ENCODE measurements at places on chromosomes 13 and 19.

- DNase-seq, result no peak
Observed at GRCh38 chr19:41917676-41918075, 10.6 kb downstream of the ERFL start.

DNA sequence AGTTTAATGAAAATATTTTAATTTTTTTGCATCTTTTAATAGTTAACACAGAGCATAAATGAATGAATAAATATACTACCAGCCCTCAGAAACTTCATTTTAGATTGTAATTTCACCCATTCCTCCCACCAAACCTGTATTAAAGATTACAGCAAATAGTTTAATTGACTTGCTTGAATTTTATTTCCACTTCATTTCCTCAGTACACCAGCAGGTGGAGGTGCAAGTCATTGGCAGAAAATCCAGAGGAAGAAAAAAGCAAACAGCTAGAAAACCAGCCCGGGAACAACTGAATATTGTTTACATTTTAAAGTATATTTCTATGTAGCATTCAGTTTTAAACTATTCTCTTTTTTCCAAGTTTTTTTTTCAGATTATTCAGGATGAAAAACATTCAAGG is 177.8 kb downstream of the OLFM4 start:
- no peak for DNase-seq

GRCh38 chr13:51834581-51835171 is 10.3 kb downstream of the TMEM272 start:
- DNase-seq, result no peak

GRCh38 chr19:58466089-58466759 is 656 bp upstream of the ZNF324 start:
- no peak for DNase-seq

DNA sequence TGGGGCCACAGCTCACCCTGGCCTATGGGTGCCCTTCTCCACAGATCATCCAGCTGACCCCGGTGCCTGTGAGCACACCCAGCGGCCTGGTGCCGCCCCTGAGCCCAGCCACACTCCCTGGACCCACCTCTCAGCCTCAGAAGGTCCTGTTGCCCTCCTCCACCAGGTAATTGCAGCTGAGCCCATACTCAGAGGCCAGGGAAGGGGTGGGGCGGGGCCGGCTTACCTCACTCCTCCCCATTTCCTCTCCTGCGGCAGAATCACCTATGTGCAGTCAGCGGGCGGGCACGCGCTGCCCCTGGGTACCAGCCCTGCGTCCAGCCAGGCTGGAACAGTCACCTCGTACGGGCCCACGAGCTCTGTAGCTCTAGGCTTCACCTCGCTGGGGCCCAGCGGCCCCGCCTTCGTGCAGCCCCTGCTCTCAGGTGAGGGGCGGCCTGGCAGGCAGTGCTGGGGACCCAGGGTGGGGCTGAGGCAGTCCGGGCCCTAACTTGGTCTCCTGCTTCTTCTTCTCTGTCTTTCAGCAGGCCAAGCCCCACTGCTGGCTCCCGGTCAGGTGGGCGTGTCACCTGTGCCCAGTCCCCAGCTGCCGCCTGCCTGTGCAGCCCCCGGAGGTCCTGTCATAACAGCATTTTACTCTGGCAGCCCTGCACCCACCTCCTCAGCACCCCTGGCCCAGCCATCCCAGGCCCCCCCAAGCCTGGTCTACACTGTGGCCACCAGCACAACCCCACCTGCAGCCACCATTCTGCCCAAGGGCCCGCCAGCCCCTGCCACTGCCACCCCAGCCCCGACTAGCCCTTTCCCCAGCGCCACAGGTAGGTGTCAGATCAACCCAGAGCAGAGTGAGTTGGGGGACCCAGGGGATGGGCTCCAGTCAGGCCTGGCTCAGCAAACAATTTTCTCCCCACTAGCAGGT is 9.6 kb upstream of the PRR19 start:
- no peak for DNase-seq

DNA sequence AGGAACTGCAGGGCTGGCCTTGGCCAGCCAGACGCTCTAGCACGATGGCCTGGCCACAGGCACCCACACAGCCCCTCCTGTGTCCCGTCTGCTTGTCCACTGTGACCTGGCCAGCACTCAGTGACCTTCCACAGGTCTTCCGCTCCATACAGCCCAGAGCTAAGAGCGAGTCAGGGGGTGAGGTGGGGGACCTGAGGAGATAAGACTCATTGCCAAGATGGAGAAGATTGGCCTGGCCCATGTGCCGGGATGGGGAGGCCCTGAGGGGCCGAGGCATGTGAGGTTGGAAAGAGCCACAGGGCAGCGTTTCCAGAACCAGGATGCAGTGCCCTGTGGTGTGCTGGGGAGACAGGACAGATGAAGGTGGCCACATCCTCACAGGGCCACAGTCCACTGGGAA is 10.2 kb upstream of the SLC7A9 start:
- no peak for DNase-seq

DNA sequence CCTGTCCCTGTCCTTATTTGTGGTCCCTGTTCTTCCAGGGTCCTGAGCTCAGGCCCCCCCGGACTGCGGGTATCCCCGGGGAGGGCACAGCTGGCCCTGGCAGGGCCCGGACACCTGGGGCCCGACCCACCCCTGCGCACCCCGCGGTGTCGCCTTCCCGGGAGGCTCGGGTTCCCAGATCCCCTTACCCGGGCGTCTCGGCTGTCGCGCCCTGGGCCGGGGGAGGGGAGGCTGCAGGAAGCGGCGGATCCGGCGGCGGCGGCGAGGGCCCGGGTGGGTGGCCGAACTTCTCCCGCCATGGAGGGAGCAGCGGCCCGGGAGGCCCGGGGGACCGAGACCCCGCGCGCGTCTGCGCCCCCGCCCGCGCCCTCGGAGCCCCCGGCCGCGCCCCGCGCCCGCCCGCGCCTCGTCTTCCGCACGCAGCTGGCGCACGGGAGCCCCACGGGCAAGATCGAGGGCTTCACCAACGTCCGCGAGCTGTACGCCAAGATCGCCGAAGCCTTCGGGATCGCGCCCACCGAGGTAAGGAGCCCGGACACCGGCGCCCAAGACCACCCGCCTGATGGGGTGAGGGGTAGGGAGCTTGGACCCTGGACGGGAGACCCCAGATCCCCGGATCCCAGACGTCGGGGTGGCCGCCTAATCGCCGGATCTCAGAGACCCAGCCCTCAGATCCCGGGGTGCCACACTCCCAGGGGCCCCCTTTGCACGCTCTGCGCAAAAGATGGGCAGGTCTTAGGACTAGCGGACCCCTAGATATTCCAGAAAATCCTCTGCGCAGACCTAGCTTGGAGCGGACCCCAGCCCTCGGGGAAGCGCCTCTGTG is at the start of gene GIPC3:
GIPC3 (plus strand) TSS at position 178 of the 826 bp plus-strand sequence; CDS start at position 298, 120 bp downstream.
- no peak for DNase-seq

GRCh38 chr19:6058518-6059201 is 51.6 kb downstream of the RFX2 start:
- DNase-seq, result no peak

DNA sequence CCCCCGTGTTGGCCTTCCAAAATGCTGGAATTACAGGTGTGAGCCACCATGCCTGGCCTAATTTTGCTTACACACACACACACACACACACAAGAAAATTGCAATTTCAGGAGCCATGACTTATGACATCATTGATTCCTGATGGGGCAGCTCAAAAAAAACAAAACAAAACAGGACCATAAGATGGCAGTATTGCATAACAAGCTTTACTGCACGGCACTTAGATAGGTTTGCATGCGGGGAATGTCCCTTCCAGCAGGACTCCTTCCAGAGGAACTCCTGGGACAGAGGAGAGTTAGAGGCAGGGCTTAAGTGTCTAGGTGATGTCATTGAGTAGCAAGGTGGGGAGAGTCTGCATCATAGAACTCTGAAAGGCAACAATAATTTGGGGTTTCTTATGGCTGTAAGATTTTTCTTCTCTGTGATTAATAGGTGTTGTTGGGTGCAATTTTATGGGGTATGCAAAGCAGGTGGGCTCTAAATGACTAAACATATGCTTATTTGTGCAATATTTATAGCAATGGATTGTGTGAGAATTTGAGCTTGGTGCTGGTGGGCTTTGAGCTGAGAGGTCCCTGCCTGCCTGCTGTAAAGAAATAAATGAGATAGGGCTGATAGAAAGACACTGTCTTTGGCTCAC is 9.0 kb upstream of the ACSBG2 start:
- DNase-seq, result no peak

DNA sequence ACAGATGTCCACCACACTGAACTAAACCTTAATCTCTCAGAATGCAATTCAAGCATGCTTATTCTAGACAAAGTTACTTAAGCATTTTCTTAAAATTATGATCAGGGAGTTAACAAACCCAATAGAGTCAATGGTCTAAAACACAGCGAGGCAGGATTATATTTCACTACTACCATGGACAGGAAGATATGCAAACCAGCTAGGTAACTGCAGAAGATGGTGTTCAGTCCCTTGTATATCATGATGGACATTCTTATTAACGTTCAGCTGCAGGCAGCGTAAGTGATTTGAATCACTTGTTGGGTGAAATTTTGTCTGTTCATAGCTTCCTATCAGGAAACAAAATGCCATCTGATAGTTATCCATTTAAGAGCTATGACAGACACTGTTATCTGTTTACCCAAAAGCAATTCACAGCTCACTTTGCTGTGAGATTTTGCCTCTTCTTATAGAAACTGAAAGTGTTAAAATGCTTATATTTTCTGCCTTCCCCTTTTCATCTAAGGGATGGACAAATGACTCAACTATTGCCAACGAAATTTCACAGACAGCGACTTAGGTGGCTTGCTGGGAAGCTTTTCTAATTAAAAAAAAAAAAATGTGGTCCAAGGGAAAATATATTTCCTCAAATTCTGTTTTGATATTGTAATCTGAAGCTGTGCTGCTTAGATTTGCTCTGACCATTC is 591.9 kb downstream of the DACH1 start:
- no peak for DNase-seq

GRCh38 chr13:34114581-34114980 is 296.6 kb downstream of the RFC3 start:
- DNase-seq, result no peak

DNA sequence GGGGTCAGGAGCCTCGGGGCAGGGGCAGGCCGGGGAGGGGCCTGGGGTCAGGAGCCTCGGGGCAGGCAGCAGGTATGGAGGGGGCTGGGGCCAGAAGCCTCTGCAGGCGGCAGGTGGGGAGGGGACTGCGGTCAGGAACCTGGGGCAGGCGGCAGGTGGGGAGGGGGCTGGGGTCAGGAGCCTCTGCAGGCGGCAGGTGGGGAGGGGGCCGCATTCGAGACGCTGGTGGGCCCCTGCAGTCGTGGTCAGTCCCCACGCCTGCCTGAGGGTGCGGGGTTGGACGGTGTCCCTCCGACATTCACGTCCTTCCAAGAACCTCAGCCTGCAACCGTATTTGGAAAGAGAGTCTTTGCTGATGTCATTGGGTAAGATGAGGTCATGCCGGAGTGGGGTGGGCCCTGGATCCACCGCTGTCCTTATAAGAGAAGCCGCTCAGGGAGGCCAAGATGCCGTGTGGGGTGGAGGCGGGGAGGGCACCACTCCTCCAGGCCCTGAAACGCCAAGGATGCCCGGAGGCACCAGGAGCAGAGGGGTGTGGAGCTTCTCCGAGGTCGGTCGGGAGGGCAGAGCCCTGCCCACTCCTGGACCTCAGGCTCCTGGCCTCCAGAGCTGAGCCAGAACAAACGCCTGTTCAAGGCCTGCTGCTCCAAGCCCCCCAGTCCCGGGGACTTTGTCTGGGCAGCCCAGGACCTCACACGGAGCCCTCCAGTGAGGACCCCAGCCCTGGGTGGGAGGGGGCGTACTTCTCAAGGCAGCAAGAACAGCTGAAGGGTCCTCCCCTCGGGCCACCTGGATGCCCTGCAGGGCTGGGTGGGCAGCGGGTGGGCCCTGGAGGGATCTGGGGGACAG is 30.1 kb downstream of the PIP5K1C start:
- DNase-seq, result no peak

GRCh38 chr19:6092329-6093286 is 17.7 kb downstream of the RFX2 start:
- no peak for DNase-seq

- DNase-seq, result no peak
Observed at GRCh38 chr13:111656439-111656838, 336.0 kb downstream of the TEX29 start.

DNA sequence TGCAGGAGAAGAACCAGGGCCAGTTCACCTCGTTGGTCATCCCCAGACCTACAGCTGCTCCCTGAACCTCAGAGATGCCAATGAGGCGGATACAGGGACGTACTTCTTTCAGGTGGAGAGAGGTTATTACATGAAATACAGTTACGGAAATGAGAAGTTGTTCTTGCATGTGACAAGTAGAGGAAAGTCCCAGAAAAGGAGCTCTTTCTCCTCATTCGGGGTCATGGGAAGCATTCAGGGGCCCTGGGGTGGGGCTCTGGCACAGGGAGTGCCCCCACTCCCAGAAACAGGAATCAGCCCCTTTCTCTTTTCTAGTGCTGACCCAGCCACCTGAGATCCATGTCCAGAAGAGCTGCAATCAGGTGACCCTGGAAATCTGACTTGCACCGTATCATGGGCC is 4.5 kb upstream of the SIGLEC9 start:
- DNase-seq, result no peak

DNA sequence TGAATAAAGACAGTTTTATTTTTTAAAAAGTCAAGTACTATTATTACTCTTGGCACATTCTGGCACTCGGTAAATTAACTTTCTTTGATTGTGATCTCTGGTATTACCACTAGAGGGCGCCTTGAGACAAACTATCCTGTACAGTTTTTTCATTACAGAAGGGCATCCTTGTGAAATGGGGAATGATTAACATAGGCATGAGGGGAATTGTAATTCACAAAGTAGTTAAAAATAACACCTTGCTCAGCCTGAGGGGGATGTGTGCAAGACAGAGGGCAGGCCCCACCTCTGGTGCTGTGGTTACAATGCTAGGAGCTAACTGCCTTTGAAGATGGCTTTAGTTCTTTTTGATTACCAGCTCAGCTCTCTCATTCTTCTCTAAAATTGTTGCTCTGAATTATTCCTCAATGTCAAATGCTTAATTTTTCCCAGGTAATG is 24.2 kb upstream of the C1QTNF9B start:
- DNase-seq, result no peak

GRCh38 chr19:3062165-3063105 is at the start of gene TLE5:
TSS of gene TLE5 (minus strand) at chr19:3062495. CDS start at chr19:3062200, 295 bp downstream.
- DNase-seq, result peak; percentile 65

DNA sequence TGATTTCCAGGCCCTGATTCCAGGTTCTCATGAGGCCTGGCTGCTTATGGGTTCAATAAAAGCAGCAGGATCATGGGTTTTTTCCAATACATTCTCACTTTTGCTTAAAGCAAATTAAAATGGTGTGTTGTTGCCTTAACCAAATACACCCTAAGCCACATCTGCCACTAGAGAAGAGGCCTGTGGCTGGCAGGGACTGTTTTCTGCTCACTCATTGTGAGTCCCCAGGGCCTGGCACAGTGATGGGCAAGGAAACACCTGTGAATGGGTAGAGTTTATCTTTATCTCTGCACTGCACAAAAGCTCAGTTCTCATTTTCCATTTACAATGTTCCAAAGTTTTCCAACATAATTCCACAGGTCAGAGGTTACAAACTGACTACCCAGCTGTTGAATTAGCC is 726.0 kb downstream of the UQCRFS1 start:
- DNase-seq, result no peak

Measured in activated CD8-positive, alpha-beta memory T cell treated with anti-CD3 and anti-CD28 coated beads for 1 hour (primary cell).